ENCODE measurements at places on chromosomes 1 and 21. TPM values are rescaled to one million over a fixed set of nuclear protein-coding genes. Genes with fewer than 3 reads are reported as not detected.

Gene AGMAT
- 0.35 TPM for total RNA-seq

Gene BRDT
- total RNA-seq: not detected

Gene ERG
- 118 TPM for total RNA-seq

Gene NPHS2
- total RNA-seq: not detected

Gene PLA2G2D
- not detected for total RNA-seq

Gene ELF3
- total RNA-seq: 0.58 TPM

Gene ADCY10
- total RNA-seq: 0.06 TPM

Gene C1orf185
- total RNA-seq: not detected

Gene LCE2B
- not detected for total RNA-seq

Gene KLF17
- not detected for total RNA-seq

Gene GJA5
- total RNA-seq: 0.10 TPM

Gene AMY1A
- total RNA-seq: not detected

Gene XCL1
- not detected for total RNA-seq

Gene PTBP2
- total RNA-seq: 4.0 TPM

Gene SZRD1
- 79.8 TPM for total RNA-seq
